ENCODE measurements at places on chromosomes 12 and 14.

GRCh38 chr12:46351886-46352650 lies 20.5 kb downstream of the SLC38A2 start:
- DNase-seq, result no peak

DNA sequence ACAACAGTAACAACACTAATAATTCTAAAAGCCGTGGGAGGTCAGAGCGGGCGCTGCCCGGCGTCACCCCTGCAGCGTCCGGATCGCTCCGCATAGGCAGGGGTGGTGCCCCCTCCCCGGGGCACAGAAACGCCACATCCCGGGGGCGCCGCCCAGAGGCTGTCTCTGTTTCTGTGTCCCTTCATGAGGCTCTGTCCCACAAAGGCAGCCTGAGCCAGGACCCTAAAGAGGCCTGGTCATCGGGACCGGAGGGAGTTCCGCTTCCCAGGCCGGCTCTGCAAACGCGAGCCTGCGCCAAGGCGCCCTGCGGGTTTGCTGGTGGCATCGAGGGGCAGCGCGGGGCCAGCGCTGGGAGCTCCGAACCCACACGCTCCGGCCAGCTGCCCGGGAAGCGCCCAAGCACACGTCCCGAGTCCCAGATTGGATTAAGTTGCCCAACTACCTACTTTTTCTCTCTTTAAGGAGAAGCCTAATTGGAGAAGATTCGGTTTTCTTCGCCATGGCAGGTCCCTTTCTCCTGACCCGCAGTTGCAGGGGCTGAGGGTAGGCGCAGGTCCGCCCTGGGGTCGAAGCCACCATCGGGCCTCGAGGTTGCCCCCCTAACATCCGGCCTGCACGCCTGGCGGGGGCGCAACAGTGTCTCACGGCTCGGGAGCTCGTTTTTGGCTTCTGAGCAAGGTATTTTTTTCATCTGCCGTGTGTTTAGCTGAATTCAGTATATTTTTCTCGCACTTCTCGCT lies 421.7 kb downstream of the VRK1 start:
- peak; percentile 60 for DNase-seq

GRCh38 chr14:94646066-94646465 lies 33.9 kb downstream of the SERPINA3 start:
- no peak for DNase-seq

- DNase-seq, result no peak
Measured at GRCh38 chr14:35740215-35740614, 68.9 kb downstream of the RALGAPA1 start.

GRCh38 chr12:12612358-12612757 lies 682 bp downstream of the CREBL2 start:
- peak; percentile 42 for DNase-seq

DNA sequence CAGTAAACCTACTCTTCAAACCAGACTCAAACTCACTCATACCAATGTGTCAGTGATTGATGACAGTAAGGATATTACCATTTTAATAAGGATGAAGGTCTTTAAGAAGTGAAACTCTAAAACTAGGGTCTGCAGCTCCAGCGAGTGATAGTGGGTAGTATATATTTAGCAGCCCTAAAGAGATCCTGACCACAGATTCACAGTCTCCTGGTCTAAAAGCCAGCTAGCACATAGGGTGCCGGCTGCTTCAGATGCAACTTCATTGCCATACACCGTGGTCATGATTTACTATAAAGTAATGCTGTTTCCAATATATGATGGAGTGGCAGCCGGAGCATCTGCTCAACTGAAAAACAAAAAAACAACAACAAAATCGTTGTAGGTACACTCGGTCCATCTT lies 99.6 kb upstream of the MDM1 start:
- no peak for DNase-seq

DNA sequence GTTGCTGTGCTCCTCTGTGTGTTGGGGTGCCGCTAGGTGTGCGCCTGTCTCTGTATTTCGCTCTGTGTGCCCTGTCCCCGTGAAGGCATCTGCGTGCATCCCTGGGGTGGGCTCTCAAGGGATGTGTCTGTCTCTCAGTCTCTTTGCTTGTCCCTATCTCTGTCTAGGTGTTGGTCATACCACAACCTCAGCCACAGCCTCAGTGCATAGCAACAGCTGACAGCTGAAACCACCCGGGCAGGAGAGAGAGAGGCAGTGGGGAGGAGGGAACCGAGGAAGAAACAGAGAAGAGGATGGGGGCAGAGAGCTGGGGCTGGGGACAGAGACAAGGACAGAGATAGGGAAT lies 953 bp upstream of the NXPH4 start:
- peak; percentile 65 for DNase-seq

GRCh38 chr12:119249383-119250155 lies 70.8 kb downstream of the HSPB8 start:
- no peak for DNase-seq

DNA sequence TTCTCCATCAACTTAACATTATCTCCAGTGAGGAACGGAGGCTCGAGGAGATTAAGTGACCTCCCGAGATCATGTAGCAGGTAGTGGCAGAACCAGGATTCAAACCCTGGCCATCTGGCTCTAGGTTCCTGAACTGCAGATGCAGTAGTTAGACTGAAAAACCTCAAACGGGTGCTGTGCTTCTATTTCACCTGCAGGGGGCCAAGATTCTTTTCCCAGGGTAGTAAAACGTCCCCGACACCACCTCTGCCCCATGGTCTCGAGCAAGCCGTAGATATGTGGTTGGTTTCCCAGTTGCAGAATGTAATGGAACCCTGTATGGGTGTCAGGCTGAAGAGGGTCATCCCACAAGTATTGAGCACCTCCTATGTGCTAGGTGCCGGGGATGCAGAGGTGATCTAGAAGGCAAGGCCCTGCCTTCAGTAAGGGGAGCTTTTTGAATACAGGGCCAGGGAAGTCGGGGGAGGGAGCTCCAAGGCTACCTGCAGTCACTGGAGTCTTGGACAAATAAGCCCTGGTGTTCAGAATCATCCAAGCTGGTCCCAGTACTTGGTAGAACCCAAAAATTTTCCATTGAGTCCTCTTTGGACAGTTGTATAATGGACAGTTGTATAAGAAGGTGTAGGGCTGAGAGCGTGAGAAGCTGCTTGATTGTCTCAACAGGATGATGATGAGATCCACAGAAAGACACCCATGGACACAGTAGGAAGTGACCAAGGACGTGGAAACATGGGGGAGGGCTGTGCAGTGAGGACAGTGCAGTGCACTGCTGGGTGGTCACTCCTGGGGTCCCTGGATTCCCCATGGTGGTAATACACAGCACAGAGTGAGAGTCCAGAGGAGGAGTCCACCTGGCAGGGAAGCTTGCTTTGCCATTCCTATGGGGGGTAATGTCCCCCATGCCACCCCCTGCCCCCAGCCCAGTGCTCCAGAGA lies 197.2 kb downstream of the CHST11 start:
- DNase-seq, result peak; percentile 44

- DNase-seq, result no peak
Measured at GRCh38 chr14:49853158-49853477, 530 bp upstream of the NEMF start.

DNA sequence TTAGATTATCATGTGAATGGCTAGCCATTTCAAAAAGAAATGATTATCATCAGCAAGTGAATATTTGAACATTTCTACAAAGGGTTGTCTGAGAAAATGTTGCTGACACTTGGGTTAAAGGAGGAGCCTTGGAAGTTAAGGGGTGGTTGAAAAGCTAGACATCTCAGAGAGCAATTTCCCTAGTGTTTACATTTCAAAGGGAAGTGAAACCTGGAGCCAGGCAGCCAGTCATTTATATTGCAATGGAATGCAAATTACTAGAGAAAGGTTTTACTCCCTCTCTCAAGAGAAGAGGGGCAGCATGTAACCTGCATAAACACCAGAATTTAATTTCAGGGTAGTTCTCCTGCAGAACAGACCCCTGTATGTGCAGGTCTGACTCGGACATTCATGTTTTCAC lies 279.0 kb downstream of the SLC16A7 start:
- DNase-seq, result no peak

DNA sequence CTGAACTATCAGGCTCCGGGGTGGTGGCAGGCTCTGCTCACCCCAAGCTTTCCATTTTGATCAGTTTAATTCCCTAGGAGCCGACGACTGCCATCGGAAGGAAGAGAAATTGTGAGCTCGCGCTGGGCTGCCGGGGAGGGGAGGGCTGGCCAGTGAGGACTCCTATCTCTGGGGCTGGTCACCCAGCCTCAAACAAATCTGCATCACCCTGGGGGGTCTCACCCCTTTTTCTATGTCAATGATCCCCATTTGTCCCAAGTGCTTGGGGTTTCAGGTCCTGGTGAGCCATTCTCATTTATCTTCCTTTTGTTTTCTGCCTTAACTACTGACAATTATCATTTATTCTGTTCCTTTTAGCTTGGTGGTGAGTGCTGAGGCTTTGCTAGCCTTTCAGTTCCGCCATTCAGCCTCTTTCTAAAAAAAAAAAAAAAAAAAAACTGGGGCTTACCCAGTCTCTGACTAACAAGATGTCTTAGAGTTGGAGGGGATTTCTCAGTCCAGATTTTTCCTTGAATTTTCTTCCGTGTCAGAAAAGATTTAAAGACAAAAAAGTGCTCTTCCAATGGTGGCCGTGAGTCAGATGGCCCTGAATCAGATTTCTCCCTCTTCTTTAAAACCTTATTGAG lies 22.8 kb upstream of the USP44 start:
- DNase-seq, result no peak

GRCh38 chr14:94345344-94346064 lies 22.4 kb upstream of the SERPINA6 start:
- DNase-seq, result peak; percentile 57

GRCh38 chr12:111224186-111225066 lies 144.5 kb downstream of the PHETA1 start:
- no peak for DNase-seq

GRCh38 chr14:92352158-92352985 lies 29.4 kb downstream of the SLC24A4 start:
- DNase-seq, result peak; percentile 73

- DNase-seq, result no peak
Measured at GRCh38 chr14:67418401-67419191, 6.6 kb upstream of the PLEK2 start.

GRCh38 chr12:114974826-114975639 lies 291.1 kb upstream of the TBX3 start:
- no peak for DNase-seq

DNA sequence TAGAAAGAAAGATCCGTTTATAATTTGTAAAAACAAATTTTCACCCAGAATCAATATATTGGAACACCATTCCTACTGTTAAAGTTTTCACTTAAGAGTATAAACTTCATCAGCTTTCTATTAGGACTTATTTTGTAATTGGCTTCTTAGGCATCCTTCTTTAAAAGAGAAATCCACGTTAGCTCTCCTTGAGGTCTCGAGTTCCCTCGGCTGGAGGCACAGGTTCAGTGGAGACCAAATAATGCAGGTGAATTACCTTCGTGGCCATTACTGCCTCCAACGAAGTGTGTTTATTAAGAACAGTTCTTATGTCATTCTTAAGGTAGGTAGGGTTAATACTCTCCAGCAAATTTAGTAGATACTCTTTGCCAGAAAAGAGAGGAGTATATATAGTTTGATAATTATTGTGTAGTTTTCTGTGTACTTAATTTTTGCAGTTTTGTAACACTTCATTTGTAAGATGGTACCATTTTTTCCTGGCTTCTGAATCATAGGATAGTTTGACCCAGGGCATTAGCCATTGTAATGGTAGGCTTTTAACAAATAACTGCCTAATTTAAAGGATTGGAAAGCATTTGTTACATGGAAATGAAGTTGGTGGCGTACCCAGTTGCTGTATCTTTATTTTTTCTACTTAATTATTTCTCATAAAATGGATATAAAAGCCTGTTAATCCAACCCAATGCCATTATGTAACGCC lies 2.2 kb downstream of the CALM1 start:
- no peak for DNase-seq

- DNase-seq, result no peak
Measured at GRCh38 chr12:108967869-108968540, 52.9 kb downstream of the SVOP start.

DNA sequence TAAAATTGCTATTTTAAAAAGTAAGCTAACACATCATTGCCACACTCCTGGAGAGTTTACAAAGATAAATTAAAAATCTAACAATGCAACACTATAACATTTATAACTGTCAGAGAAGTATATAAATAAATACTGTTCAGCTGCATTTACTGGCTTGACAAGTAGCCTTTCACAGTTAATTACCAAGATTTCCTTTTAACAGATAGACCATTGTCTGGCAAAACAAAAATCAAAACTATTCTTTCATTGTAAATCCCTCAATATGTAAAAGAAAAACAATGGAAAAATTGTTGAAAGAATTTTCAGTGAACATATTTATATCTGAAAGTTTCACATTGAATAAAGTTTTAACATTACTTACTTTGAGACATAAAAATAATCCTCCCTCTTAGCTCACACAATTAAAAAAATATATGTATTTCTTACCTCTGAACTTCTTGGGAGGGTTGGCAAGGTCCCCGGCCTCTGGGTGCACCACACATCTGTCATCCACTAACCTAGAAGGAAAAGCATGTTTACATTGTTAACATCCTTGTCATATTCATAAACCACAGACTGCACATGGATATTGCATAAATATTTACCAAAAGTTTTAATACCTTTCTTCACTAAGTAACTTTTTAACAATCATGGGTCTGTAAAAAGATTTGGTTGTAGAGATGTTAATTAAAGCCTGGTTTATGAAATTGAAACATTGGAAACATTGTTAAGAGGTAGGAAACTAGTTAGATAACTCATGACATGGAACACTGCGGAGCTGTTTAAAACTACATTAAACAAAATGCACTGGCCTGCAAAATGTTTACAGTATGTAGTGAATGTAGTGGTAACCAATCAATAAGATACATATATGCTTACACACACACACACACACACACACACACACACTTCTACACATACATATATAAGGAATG lies 43.0 kb downstream of the ITPR2 start:
- no peak for DNase-seq

GRCh38 chr14:55964091-55964490 lies 154.1 kb upstream of the PELI2 start:
- no peak for DNase-seq

DNA sequence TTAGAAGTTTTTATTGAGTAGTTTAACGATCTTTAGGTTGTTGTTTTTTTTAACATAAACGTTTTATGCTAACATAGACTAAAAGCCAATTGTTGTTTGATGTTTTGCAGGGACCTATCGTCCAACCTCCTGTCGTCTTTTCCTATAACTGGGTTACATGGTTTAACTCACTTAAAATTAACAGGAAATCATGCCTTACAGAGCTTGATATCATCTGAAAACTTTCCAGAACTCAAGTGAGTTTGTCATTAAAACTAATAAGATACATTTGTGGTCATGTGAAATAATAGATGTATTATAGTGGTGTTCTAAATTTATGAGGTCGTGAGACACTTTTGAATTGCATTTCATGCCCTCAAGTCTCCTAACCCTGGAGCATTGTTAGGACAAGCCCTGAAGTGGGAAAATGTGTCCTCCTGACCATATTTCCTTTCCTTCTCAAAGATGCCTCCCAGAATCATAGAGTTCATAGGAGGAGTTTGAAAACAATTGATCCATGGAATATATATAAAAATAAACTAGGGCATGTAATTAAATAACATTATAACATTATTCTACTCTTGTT lies 84.9 kb downstream of the ZFC3H1 start:
- no peak for DNase-seq

DNA sequence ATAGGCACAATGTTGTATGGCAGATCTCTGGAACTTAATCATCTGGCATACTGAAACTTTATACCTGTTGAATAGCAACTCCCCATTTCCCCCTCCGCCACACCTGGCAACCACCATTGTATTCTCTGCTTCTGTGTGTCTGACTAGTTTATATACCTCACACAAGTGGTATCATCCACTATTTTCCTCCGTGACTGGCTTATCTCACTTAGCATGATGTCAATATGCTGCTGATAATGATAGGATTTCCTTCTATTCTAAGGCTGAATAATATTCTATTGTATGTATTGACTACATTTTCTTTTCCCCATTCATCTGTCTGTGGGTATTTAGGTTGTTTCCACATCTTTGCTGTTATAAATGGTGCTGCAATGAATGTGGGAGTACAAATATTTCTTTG lies 21.5 kb downstream of the BRMS1L start:
- DNase-seq, result no peak

All from activated CD4-positive, alpha-beta T cell treated with anti-CD3 and anti-CD28 coated beads for 36 hours (primary cell).